ENCODE measurements at places on chromosomes 2 and 18. TPM values are rescaled to one million over a fixed set of nuclear protein-coding genes. Genes with fewer than 3 reads are reported as not detected.

C1QL2 gene
- total RNA-seq, result not detected

GPR35 gene
- 4.5 TPM for total RNA-seq

LAMA1 gene
- total RNA-seq, result 0.27 TPM

VWC2L gene
- total RNA-seq, result 0.28 TPM

DNA sequence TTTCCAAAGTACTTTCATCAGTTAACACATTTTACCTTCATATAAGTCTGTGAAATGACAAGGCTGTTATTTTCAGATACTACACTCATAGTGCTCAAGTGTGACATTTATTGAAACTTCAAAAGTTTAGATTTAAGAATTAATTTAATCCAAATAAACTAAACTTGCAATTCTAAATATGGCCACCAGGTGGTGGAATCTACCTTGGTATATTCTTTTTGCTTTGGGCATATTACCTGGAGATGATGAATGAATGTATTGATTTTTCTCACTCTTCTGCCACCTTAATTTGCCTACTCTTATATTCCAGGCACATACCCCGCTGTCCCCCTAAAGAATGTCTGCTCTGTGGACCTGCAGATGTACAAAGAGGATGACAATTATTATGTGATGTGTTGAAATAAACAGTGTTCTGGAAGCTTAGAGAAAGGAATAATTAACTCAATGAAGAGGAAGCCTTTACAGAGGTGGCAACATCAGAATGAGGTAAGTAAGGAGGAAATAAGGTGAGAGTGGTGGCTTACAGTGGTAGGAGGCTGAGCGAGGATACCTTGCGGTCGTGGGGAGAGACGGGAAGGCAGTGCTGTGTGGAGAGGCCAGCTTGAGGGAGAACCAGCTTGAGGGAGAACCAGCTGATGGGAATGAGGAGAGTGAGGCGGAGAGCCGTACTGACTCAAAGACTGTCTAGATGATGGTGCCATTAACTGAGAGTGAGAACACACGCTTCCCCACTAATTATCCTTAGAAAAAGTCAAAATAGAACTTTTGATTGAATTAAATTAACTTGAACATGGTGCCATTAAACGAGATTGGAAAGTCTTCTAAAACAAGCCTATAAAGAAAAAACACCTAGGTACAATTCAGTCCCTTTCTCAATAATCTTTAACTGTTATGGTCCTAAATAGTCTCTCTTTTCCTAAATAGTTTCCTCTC, 179.5 kb downstream of the CELF4 start:
- no peaks in the 10 kb centered on the region for H3K36me3 ChIP-seq
- peaks cover 4% of the 10 kb centered on the region for H3K27me3 ChIP-seq
- H3K4me3 ChIP-seq, result no peak overlapping the region
- DNase-seq, result no peak

DNA sequence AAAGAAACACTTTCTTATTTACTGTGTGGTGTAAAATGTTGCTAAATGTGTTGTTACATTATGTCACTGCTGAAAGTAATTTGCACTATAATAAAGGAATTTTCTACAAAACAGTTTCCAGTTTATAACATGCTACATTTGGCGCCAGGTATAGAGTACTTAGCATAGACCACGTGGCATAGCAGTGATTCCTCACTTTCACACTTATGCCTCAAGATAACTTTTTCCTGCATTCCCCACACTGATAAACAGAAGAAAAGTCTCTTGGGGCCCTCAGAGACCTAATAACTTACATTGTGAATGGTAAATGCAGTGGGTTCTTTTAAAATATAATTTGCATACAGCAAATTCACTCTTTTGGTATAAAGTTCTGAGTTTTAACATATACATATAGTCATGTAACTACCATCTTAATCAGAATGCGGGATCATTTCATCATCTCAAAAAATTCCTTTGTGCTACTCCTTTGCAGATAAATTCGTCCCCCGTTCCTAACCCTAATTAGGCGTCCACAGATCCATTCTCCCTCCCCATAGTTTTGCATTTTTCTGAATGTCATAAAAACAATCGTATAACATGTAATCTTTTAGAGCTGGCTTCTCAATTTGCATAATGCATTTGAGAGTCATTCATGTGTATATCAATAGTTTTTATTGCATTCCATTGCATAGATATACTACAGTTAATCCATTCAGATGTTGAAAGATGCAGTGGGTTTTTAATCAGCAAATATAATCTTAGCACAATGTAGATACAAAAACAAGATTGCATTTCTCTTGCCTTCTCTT, 7.5 kb downstream of the LGALSL start:
- no peaks in the 10 kb centered on the region for H3K4me1 ChIP-seq
- peaks cover 8% of the 10 kb centered on the region for H3K36me3 ChIP-seq
- no peak for DNase-seq
- H3K4me3 ChIP-seq, result no peak overlapping the region
- no peaks in the 10 kb centered on the region for H3K27me3 ChIP-seq

DNA sequence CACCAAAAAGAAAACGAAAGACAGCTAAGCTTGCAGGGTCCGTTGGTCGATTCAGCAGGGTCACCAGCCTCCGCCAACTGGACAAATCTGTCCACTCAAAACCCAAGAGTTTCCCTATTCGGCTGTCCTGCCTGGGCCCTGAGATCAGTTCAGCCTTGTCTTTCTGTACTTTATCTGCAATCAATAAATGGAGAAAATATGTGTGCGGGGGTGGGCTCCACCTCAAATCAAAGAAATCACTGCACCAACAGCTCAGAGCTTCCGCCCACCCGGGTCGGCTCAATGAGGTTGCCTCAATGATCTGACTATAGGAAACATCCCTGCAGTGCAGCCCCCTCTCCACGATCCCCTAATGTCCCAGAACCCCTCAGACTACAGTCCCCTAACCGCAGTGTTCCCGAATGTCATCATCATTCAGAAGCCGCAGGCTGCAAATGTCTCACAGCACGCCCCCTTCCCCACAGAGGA, 447 bp downstream of the GGCX start:
- H3K4me1 ChIP-seq, result peaks cover 23% of the 10 kb centered on the region
- peak overlapping the region; percentile 90 for H3K27ac ChIP-seq
- H3K27me3 ChIP-seq, result no peaks in the 10 kb centered on the region
- DNase-seq, result no peak
- peak overlapping the region; percentile 67 for H3K4me3 ChIP-seq

DNA sequence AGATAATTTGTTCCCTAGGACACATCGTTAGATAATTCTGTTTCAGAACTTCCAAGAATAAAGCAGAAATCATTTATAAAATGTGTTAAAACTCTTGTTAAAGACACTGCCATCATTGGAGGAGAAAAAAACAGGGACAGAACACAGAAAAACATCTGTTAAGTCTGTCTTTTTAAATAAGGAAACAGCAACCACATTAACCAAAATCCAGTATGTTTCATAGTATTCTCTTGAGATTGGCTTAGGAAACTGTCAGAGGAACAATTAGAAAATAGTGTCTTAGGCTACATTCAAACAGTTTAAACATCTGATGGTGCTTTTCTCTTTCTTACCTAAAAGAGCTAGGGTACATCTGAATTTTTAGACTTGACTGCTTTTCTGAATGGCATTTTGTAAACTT, 81.6 kb downstream of the PMS1 start:
- H3K4me1 ChIP-seq, result no peaks in the 10 kb centered on the region
- H3K36me3 ChIP-seq, result no peaks in the 10 kb centered on the region
- no peak overlapping the region for H3K4me3 ChIP-seq
- H3K27ac ChIP-seq, result no peak overlapping the region

DNA sequence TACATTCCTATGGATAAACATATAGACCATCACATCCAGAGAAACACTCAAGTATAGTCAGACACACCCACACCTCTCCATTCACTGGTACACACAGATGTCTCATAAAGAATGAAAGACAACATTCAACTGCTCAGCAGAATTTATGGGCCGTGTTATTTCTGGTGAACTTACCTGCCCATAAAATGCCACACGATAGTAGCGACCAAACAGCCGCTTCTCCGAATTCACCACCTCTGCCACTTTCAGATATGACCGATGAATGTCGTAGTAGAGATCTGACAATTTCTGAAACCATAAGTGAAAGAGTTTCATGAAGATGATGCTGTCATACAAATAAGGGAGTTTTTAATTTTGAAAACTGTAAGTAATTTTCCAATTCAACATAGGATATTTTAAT, 70.7 kb upstream of the CCDC195 start:
- no peak overlapping the region for H3K27ac ChIP-seq
- no peaks in the 10 kb centered on the region for H3K36me3 ChIP-seq
- DNase-seq, result no peak
- no peaks in the 10 kb centered on the region for H3K4me1 ChIP-seq
- H3K27me3 ChIP-seq, result no peaks in the 10 kb centered on the region

DNA sequence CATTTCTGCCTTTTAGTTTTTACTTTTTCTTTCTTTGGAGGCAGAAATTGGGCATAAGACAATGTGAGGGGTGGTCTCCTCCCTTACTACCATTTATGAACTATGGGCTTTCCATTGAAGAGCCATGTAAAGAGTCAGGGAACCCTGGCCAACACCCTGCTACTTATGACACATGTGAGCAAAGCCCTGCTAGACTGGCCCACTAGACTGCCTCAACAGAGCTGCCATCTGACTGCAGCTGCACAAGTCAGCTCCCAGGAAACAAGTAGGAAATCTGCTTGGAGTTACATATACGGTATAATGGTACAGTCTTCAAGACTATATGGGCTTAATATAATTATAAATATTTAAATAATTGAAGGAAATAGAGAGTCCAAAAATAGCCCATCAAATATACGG, 816.8 kb downstream of the TRIB2 start:
- H3K4me3 ChIP-seq, result no peak overlapping the region
- DNase-seq, result no peak
- H3K27ac ChIP-seq, result no peak overlapping the region
- H3K36me3 ChIP-seq, result no peaks in the 10 kb centered on the region
- H3K27me3 ChIP-seq, result no peaks in the 10 kb centered on the region

DNA sequence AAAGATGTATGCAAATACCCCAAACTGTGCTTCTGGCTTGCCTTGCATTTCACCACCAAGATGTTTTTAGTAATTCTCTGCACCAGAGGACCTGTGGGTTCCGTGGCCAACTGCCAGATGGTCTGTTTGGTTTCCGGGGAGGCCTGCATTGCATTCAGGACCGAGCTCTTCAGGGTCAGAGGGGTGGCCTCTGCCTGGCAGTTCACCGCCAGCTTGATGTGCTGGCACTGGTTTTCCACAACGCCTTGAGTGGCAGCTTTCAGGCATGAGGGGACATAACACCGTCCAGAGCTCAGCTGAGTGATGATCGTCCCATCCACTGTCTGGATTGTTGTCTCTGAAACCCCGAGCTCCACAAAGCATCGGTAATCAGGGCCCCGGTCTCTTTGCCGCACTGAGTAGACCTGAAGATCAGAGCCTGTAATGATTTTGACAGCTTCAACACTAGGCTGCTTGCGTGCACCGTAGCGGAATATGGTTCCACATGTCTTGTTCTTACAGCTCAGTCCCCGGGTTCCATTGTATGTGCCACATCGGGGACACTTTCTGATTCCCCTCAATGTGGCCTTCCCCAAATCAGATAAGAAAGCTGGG, 9.4 kb downstream of the C2orf42 start:
- H3K27ac ChIP-seq, result no peak overlapping the region
- peaks cover 5% of the 10 kb centered on the region for H3K36me3 ChIP-seq
- H3K4me3 ChIP-seq, result no peak overlapping the region
- no peak for DNase-seq
- no peaks in the 10 kb centered on the region for H3K4me1 ChIP-seq
- H3K27me3 ChIP-seq, result no peaks in the 10 kb centered on the region

DNA sequence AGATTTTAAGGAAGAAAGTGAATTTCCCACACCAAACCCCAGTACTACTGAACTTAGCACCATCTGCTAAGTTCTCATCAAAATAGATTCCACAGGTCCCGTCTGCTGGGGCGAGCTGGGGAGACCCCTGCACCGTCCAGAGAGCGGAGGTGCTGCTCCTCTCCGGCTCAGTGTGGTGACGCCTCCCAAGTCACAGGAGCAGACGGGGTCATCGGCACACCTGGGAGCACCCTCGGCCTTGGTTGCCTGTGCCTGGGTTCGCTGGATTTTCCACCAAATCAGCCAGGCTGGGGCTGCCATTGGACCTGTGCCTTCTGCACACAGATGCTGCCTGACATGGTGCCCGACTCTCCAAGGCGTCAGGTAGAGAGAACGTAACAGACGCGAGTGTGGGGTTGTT, 141.3 kb downstream of the PXDN start:
- H3K4me3 ChIP-seq, result no peak overlapping the region
- peaks cover 14% of the 10 kb centered on the region for H3K4me1 ChIP-seq
- peak; percentile 50 for DNase-seq
- H3K36me3 ChIP-seq, result no peaks in the 10 kb centered on the region
- H3K27me3 ChIP-seq, result no peaks in the 10 kb centered on the region
- H3K27ac ChIP-seq, result no peak overlapping the region

GRCh38 chr2:218895326-218895725, 14.7 kb downstream of the WNT10A start:
- no peak overlapping the region for H3K4me3 ChIP-seq
- H3K36me3 ChIP-seq, result no peaks in the 10 kb centered on the region
- DNase-seq, result no peak
- H3K27ac ChIP-seq, result no peak overlapping the region
- peaks cover 86% of the 10 kb centered on the region for H3K27me3 ChIP-seq
- peaks cover 35% of the 10 kb centered on the region for H3K4me1 ChIP-seq

All from sigmoid colon (tissue), 7 donors.